ENCODE measurements at places on chromosomes 4 and X. TPM values are rescaled to one million over a fixed set of nuclear protein-coding genes. Genes with fewer than 3 reads are reported as not detected.

DNA sequence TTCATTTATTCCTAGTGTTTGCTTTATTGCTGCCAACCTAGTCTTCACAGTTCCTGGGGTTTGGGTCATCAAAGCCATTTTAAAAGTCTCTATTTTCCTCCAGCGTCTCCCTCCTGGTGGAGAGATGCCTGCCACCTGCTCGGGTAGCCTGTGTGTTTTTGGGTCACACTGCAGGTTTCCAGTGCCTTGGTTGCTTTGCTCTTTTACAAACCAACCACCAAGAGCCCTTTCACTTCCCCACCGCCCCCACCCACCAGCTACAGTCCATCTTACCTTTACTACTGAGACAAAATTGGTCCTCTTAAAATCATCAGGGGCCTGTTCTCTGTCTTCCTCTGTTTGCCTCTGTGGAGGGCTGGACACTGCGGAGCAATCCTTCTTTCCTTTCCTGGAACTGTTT is 280.5 kb upstream of the GATB start:
- no peak for DNase-seq

GRCh38 chr4:150079081-150079581 is 886 bp downstream of the DCLK2 start:
- DNase-seq = peak; percentile 32

GRCh38 chr4:180060159-180060889 is 2182.9 kb upstream of the TENM3 start:
- DNase-seq = peak; percentile 8

DNA sequence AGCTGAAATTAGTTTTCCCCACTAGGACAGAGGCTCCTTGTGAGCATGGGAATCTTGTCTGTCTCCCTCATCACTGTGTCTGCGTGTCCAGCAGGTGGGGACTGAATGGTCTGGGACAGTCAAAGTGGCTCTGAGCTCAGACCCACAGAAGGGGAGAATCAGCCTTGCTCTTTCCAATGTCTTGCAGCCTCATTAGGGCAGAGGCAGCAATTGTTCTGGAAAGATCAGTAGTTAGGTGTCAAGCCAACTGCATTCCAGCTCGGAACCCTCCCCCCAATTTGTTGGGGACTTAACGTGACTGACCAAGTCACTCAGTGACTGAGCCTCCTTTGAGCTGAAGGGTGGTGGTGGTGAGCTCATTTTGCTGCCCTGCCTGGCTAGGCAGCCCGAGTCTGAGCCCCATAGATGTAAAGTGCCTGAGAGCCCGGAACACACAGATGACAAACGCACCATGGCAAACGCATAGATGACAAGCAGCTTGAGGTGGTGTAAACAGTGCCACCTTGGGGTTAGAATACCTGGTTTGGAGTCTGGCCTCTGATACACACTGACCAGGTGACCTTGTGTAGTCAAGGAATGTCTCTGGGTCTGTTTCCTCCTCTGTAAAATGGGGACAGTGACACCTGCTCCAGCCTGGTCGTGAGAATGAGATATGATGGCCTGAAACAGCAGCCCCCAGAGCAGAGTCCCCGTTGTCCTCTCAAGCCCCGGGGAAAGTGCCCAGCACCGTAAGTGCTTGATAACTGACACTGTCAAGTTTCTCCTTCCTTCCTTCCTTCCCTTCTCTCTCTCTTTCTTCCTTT is 2.7 kb upstream of the SORCS2 start:
- DNase-seq = no peak

The FGFBP1 gene
- not detected for total RNA-seq

The ZDHHC15 gene
- total RNA-seq = 14.3 TPM

The MAP3K15 gene
- total RNA-seq = 0.82 TPM

The DCHS2 gene
- total RNA-seq = 11.0 TPM

Measured in frontal cortex (tissue), 4 donors.